ENCODE measurements at places on chromosomes 6 and 20. TPM values are rescaled to one million over a fixed set of nuclear protein-coding genes. Genes with fewer than 3 reads are reported as not detected.

- no peaks in the 10 kb centered on the region for H3K27me3 ChIP-seq
- no peak for DNase-seq
- H3K36me3 ChIP-seq = no peaks in the 10 kb centered on the region
Measured at GRCh38 chr20:21665687-21666446, 39.6 kb upstream of the PAX1 start.

DNA sequence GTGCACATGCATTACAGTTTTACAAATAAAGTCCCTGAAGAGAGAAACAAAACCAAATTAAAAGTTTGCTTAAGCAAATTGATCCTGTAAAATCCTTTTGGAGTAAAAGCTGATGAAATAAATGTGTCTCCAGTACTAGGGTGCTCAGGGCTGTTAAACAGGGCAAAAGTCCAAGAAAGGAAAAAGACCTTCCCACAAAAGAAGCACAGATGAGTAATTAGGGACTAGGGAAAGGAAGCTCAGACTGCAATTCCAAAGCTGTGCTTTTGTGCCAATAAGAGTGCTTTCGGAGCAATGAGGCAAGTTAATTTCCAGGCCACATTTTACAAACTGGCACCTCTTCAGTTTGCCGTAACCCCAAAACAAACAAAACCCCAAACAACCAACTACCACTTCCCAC, 10.4 kb upstream of the RNF182 start:
- H3K27ac ChIP-seq = no peak overlapping the region
- no peaks in the 10 kb centered on the region for H3K36me3 ChIP-seq
- no peaks in the 10 kb centered on the region for H3K27me3 ChIP-seq
- no peaks in the 10 kb centered on the region for H3K4me1 ChIP-seq
- H3K4me3 ChIP-seq = no peak overlapping the region

GRCh38 chr20:39960522-39961428, 728.3 kb downstream of the MAFB start:
- H3K36me3 ChIP-seq = no peaks in the 10 kb centered on the region
- H3K4me3 ChIP-seq = no peak overlapping the region
- H3K4me1 ChIP-seq = peaks cover 10% of the 10 kb centered on the region
- H3K27me3 ChIP-seq = no peaks in the 10 kb centered on the region

- peaks cover 30% of the 10 kb centered on the region for H3K36me3 ChIP-seq
- no peaks in the 10 kb centered on the region for H3K27me3 ChIP-seq
- peaks cover 31% of the 10 kb centered on the region for H3K4me1 ChIP-seq
- peak overlapping the region; percentile 87 for H3K4me3 ChIP-seq
- peak overlapping the region; percentile 92 for H3K27ac ChIP-seq
- DNase-seq = no peak
Measured at GRCh38 chr20:62387933-62388635, 1.2 kb downstream of the RPS21 start.

DNA sequence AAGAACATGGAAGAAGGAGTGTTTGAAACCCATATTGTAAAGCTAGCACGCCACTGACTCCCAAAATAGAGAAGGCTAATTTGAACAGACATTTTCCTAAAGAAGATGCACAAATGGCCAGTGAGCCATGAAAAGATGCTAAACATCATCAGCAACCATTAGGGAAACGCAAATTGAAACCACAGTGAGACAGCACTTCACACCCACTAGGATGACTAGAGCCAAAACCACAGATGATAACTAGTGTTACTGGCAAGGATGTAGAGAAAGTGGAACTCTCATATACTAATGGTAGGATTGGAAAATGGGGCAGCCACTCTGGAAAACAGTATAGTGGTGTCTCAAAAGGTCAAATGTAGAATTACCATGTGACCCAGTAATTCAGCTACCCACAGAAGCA, 58.2 kb downstream of the BMP7 start:
- DNase-seq = no peak
- H3K27me3 ChIP-seq = no peaks in the 10 kb centered on the region
- no peaks in the 10 kb centered on the region for H3K36me3 ChIP-seq
- no peak overlapping the region for H3K27ac ChIP-seq
- H3K4me1 ChIP-seq = peaks cover 19% of the 10 kb centered on the region
- no peak overlapping the region for H3K4me3 ChIP-seq

GRCh38 chr20:1191299-1191698, 6.5 kb upstream of the TMEM74B start:
- DNase-seq = no peak
- no peak overlapping the region for H3K27ac ChIP-seq
- no peaks in the 10 kb centered on the region for H3K36me3 ChIP-seq
- H3K4me3 ChIP-seq = no peak overlapping the region
- no peaks in the 10 kb centered on the region for H3K4me1 ChIP-seq
- no peaks in the 10 kb centered on the region for H3K27me3 ChIP-seq

- no peaks in the 10 kb centered on the region for H3K27me3 ChIP-seq
- no peak for DNase-seq
- H3K4me3 ChIP-seq = no peak overlapping the region
Measured at GRCh38 chr20:48166082-48166835, 381.0 kb upstream of the SULF2 start.

GRCh38 chr6:37371154-37372083, 17.6 kb downstream of the RNF8 start:
- no peak for DNase-seq
- H3K36me3 ChIP-seq = peaks cover 29% of the 10 kb centered on the region
- H3K4me3 ChIP-seq = no peak overlapping the region
- no peaks in the 10 kb centered on the region for H3K27me3 ChIP-seq

DNA sequence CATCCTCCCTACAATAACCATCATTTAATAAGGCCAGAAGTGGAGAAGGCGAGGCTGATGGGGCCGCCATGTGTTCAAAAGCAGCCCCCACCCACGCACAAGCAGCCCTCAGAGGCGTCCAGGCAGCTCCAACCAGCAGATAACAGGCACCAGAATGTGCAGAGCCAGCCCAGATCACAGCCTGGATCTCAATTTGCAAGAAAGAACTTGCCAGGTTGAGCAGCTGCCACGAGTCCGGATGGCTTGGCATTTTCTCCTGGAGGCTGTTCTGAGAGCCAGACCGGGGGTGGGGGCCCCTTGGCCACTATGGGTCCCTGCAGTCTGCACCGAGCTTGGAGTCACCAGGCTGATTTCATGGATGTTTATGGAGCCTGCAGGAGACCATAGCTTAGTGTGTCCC, 338.1 kb downstream of the PREX1 start:
- H3K4me1 ChIP-seq = peaks cover 12% of the 10 kb centered on the region
- H3K4me3 ChIP-seq = no peak overlapping the region
- no peaks in the 10 kb centered on the region for H3K36me3 ChIP-seq
- no peak for DNase-seq

GRCh38 chr6:15170126-15170525, 75.7 kb upstream of the JARID2 start:
- H3K27me3 ChIP-seq = no peaks in the 10 kb centered on the region
- H3K27ac ChIP-seq = no peak overlapping the region
- H3K4me3 ChIP-seq = no peak overlapping the region
- H3K36me3 ChIP-seq = no peaks in the 10 kb centered on the region
- H3K4me1 ChIP-seq = no peaks in the 10 kb centered on the region

- no peaks in the 10 kb centered on the region for H3K36me3 ChIP-seq
- peaks cover 13% of the 10 kb centered on the region for H3K4me1 ChIP-seq
- no peak for DNase-seq
- H3K27ac ChIP-seq = no peak overlapping the region
- no peaks in the 10 kb centered on the region for H3K27me3 ChIP-seq
- no peak overlapping the region for H3K4me3 ChIP-seq
Measured at GRCh38 chr6:17100806-17101205, 1.0 kb upstream of the STMND1 start.

GRCh38 chr6:43058531-43058930, 703 bp downstream of the MRPL2 start:
- no peaks in the 10 kb centered on the region for H3K27me3 ChIP-seq
- peaks cover 41% of the 10 kb centered on the region for H3K4me1 ChIP-seq
- H3K36me3 ChIP-seq = peaks cover 13% of the 10 kb centered on the region

DNA sequence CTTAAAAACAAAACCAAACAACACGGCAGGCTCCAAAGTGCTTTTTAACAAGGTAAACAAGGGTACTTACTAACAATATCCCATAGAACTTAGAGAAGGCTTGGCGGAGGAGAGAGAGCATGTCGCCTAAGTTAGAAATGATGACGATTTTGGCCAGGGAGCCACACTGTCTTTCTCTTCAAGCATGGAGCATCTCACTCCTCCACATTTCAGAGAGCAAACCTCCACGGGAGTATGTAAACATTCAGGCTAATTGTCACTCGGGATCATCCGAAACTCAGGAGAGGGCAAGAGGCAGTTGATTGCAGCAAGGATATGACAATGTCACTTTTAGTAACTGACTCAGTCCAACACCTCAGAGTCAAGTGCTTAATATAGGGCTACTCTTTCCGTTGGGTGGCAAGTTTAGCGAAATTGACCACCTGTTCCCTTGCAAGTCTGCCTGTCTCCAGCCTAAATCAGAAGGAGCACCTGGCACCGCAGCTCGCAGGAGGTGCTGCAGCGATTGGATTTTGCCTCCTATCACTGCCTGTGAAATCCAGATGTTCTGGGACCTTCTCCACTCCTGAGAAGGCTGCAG, 65.8 kb upstream of the RPS6KA2 start:
- no peak overlapping the region for H3K27ac ChIP-seq
- peaks cover 11% of the 10 kb centered on the region for H3K4me1 ChIP-seq

DNA sequence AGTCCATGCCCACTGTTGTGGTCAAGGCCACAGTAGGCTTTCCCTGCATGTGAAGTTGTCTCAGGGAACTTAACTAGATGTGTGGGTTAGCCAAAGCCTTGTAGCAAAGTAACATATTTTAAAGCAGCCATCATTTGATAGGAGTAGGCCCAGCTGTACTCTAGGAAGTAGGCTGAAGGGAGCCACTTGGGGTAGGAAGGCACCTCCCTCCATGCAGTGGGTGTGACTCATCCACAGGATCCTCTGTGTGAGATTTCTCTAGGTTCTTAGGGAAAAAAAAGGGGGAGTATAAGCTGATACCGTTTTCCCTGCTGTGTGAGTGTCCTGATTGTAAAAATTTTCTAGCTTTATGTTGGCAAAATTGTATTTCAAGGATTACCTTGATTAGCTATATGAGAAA, 44.7 kb downstream of the VAPB start:
- DNase-seq = no peak
- no peaks in the 10 kb centered on the region for H3K27me3 ChIP-seq
- H3K27ac ChIP-seq = no peak overlapping the region

DNA sequence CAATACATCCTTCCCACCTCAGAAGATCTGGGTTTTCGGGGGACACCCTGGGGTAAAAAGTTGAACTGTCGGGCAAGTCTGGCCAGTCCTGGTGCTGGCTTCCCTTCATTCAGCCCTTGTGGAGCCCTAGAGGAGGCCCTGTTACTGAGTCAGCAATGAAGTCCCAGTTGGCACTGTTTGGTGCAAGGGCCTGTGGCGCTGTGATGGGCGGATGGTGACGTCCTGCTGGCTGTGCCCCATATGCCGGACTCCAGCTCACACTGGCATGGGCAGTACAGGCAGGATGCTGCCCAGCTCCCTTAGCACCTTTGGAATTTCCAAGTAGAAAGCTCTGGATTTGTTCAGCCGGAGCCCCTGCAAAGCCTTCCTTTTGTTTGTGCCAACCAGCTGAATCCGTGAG, 186.2 kb upstream of the PMEPA1 start:
- H3K4me1 ChIP-seq = no peaks in the 10 kb centered on the region
- H3K36me3 ChIP-seq = no peaks in the 10 kb centered on the region
- no peak overlapping the region for H3K27ac ChIP-seq
- no peak overlapping the region for H3K4me3 ChIP-seq
- no peaks in the 10 kb centered on the region for H3K27me3 ChIP-seq

GRCh38 chr6:77063494-77063893, 399.8 kb downstream of the HTR1B start:
- DNase-seq = no peak
- no peaks in the 10 kb centered on the region for H3K27me3 ChIP-seq
- no peaks in the 10 kb centered on the region for H3K4me1 ChIP-seq

DNA sequence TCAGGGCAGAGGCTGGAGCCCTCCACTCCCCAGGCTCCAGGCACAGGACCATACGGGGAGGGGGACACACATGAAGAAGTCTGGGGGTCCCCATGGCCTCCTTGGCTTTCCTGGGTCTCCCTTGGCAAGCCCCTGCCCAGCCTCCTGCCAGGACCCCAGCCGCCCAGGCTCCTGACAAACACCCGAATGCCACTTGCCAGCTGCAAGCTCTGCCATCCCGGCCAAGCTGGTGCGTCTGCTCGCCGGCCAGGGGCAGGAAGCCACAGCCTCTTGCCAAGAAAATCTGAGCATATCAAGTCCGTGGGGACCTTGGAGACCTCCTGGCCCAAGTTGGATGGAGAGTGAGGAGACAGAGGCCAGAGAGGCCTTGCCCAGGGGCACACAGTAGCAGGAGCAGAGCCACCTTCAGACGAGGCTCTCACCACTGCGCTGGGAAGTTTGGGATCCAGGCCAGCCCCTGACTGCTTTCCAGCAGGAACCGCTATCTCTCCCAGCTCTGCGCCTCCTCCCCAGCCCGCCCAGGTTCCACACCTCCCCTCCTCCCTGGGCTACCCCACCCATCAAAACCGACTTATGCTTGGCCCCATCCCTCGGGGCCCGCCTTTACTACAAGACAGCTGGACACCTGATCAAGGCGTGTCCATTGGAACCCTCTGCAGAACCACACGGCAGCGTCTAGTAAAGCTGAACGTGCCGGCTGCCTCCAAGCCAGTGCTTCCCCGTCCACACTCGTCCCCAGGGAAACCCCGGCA, 80.2 kb downstream of the GRM4 start:
- no peaks in the 10 kb centered on the region for H3K4me1 ChIP-seq
- H3K27ac ChIP-seq = no peak overlapping the region
- no peaks in the 10 kb centered on the region for H3K27me3 ChIP-seq
- no peaks in the 10 kb centered on the region for H3K36me3 ChIP-seq
- no peak overlapping the region for H3K4me3 ChIP-seq
- no peak for DNase-seq

DNA sequence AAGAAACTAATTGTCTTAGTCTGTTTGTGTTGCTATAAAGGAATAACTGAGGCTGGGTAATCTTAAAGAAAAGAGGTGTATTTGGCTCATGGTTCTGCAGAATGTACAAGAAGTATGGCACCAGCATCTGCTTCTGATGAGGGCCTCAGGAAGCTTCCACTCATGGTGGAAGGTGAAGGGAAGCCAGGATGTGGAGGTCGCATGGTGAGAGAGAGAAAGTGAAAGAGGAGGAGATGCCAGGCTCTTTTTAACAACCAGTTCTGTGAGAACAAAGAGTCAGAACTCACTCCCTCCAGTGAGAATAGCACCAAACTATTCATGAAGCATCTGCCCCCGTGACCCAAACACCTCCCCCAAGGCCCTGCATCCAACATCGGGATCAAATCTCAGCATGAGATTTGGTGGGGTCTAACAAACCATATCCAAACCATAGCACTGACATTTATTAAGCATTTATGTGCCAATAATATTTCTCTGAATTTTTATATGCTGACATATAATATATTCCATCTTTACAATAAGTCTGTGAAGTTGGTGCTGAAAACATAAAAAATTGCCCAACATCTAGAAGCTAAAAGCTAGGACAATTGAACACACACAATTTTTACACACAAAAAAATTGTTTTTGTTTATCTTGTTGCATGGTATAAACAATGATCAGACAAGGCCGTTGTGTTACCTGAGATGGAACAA, 29.2 kb upstream of the BTN3A2 start:
- no peaks in the 10 kb centered on the region for H3K27me3 ChIP-seq
- H3K4me1 ChIP-seq = peaks cover 9% of the 10 kb centered on the region
- H3K27ac ChIP-seq = no peak overlapping the region

PTK6 gene
- total RNA-seq = 25.8 TPM

PPP1R11 gene
- total RNA-seq = 19.6 TPM

DBNDD2 gene
- 57.0 TPM for total RNA-seq

C6orf15 gene
- total RNA-seq = not detected

SPEF1 gene
- total RNA-seq = not detected

RAET1L gene
- total RNA-seq = 8.3 TPM

POU5F1 gene
- 0.98 TPM for total RNA-seq

FOXF2 gene
- 1.2 TPM for total RNA-seq
